ENCODE measurements at places on chromosomes 7 and 10.

GRCh38 chr7:111540199-111540815, 22.0 kb downstream of the IMMP2L start:
- no peaks in the 10 kb centered on the region for H3K36me3 ChIP-seq
- H3K4me1 ChIP-seq: peaks cover 9% of the 10 kb centered on the region
- no peak overlapping the region for H3K4me3 ChIP-seq

GRCh38 chr7:80732630-80733029, 94.2 kb downstream of the CD36 start:
- no peaks in the 10 kb centered on the region for H3K4me1 ChIP-seq
- no peak overlapping the region for H3K4me3 ChIP-seq
- H3K27me3 ChIP-seq: no peaks in the 10 kb centered on the region
- peak; percentile 10 for DNase-seq

DNA sequence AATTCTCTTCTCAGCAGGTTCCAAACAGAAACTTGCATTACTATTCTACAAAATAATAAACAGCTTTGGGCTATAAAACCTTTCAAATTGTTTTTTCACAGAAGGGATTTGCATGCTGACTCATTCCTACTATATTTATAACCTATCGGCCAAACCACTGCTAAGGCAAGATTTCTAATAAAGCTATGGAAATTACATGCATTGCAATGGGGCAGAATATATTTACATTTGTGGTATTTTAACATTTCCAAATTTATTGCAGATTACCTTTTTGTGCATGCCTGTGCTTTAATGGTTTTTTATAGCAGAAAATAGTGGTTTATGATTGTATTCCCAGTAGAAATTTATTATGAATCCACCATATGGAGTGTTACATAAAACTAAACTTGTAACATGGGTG, 69.0 kb upstream of the NPVF start:
- no peaks in the 10 kb centered on the region for H3K36me3 ChIP-seq
- no peak overlapping the region for H3K4me3 ChIP-seq
- H3K4me1 ChIP-seq: no peaks in the 10 kb centered on the region
- no peak overlapping the region for H3K27ac ChIP-seq

DNA sequence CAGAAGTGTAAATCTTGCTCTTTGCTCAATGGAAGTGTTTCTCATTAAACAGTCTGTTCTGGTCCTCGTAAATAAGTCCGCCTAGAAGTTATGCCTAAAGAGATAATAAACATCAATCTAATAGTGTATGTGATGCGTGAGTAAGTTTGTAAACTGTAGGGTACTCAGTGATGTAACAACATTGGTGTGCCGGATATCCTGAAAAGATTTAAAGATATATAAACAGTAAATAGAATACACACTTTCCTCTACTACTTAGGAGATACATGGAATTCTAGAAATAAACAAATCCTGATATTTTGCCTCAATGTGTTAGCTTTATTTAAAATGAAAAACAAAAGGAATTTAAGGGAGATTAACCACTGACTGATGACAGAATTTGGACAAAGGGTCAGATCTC, 123.5 kb downstream of the AHR start:
- no peaks in the 10 kb centered on the region for H3K36me3 ChIP-seq
- H3K27me3 ChIP-seq: no peaks in the 10 kb centered on the region
- H3K4me3 ChIP-seq: no peak overlapping the region

DNA sequence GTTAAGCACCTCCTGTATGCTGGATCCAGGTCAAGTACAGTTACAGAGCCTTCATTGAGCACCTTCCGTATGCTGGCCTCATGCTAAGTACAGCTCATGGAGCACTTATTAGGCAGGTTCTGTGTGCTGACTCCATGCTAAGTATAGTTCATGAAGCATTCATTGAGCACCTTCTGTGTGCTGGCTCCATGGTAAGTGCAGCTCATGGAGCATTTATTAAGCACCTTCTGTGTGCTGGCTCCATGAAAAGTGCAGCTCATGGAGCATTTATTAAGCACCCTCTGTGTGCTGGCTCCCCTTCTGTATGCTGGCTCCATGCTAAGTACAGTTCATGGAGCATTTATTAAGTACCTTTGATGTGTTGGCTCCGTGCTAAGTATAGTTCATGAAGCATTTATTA, 30.5 kb downstream of the MMD2 start:
- H3K4me3 ChIP-seq: no peak overlapping the region
- no peaks in the 10 kb centered on the region for H3K4me1 ChIP-seq
- H3K36me3 ChIP-seq: no peaks in the 10 kb centered on the region
- peaks cover 16% of the 10 kb centered on the region for H3K27me3 ChIP-seq

GRCh38 chr10:123999956-124000615, 93.3 kb downstream of the CHST15 start:
- no peak for DNase-seq
- H3K4me3 ChIP-seq: no peak overlapping the region
- H3K4me1 ChIP-seq: peaks cover 54% of the 10 kb centered on the region
- no peaks in the 10 kb centered on the region for H3K36me3 ChIP-seq

GRCh38 chr7:7564323-7564780, 2.3 kb upstream of the MIOS start:
- H3K4me3 ChIP-seq: no peak overlapping the region
- no peaks in the 10 kb centered on the region for H3K36me3 ChIP-seq
- H3K4me1 ChIP-seq: peaks cover 34% of the 10 kb centered on the region
- no peak overlapping the region for H3K27ac ChIP-seq
- H3K27me3 ChIP-seq: no peaks in the 10 kb centered on the region

DNA sequence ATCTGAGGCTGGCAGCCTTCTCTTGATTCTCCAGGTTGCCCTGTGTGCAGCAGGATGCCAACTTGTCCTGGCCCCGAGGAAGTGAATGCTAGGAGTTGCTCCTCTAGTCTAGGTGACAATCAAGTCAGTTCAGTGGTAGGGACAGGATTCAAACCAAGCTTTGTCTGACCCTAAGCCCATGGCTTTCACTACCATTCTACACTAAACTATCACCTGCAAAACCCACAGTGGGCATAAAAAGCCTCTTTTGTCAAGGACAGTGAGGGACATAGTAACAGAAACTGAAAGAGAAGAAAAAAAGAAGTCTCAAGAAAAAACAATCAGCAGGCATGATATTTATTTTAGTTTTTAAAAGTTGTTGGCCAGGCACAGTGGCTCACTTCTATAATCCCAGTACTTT, 33.5 kb downstream of the KCNMA1 start:
- H3K36me3 ChIP-seq: no peaks in the 10 kb centered on the region
- H3K4me1 ChIP-seq: peaks cover 6% of the 10 kb centered on the region
- H3K27me3 ChIP-seq: no peaks in the 10 kb centered on the region
- no peak for DNase-seq
- H3K27ac ChIP-seq: no peak overlapping the region

DNA sequence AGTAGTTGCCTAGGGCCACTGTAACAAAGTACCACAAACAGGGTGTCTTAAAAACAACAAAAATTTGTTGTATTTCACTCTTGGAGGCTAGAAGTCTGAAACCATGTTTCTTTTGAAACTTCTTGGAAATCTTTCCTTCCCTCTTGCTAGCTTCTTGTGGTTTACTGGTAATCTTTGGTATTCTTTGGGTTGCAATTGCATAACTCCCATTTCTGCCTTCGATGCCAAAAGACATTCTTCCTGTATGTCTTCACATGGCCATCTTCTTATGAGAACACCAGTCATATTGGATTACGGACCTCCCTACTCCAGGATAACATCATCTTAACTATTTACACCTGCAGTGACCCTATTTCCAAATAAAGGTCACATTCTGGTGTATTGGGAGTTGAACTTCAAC, 357.4 kb downstream of the PPP1R3A start:
- H3K4me1 ChIP-seq: no peaks in the 10 kb centered on the region
- H3K36me3 ChIP-seq: no peaks in the 10 kb centered on the region
- H3K27ac ChIP-seq: no peak overlapping the region
- DNase-seq: no peak
- no peak overlapping the region for H3K4me3 ChIP-seq

GRCh38 chr10:133130602-133131001, 29.4 kb upstream of the KNDC1 start:
- H3K27me3 ChIP-seq: peaks cover 6% of the 10 kb centered on the region
- H3K27ac ChIP-seq: no peak overlapping the region
- no peaks in the 10 kb centered on the region for H3K36me3 ChIP-seq
- DNase-seq: no peak
- H3K4me3 ChIP-seq: no peak overlapping the region

DNA sequence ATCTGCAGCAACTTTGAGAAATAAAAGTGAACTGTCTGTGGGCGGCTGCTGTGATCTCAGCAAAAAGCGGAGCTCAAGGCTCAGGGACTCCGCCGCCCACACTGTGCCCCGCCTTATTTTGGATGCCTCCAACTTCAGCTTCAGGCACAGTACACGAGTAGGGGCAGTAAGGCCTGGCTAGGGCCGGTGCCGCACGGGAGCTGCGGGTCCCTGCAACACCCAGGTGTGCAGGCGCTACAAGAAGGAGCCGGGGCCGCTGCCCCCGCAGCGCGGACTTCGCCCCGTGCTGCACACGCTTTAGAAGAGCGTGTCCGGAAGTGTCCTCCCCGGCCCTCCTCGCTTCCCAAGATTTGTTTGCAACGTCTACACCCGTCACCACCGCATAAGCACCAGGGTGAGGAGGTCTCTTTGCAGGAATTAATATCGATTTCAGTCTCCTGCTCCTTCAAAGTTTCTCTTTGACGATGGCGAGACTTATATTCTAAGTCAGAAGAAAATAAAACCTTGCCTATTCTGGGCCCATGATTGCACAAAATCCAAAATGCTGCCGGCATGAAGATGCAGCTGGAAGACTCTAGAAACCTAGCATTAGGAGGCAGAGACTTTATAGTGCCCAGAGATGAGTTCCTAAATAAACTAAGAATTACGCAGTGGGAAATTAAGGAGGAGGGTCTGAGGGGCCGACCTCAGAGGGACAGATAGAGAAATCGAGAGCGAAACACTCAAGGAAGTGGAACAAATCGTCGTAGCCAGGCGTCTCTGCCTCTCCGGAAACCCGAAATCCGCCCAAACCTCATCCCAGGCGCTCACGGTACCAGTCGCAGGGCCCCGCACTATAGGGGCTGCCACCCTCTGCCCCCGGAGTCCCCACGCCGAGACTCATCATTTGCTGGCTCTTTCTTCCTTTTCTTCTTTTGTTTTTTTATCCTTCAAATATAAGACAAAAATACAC, 6.4 kb downstream of the VAX1 start:
- H3K4me3 ChIP-seq: no peak overlapping the region
- H3K27me3 ChIP-seq: peaks cover 11% of the 10 kb centered on the region
- no peak overlapping the region for H3K27ac ChIP-seq
- DNase-seq: no peak
- no peaks in the 10 kb centered on the region for H3K36me3 ChIP-seq
- peaks cover 10% of the 10 kb centered on the region for H3K4me1 ChIP-seq

GRCh38 chr7:143015926-143016490, 10.9 kb downstream of the OR9A2 start:
- H3K4me1 ChIP-seq: no peaks in the 10 kb centered on the region
- no peaks in the 10 kb centered on the region for H3K36me3 ChIP-seq
- no peaks in the 10 kb centered on the region for H3K27me3 ChIP-seq
- no peak overlapping the region for H3K4me3 ChIP-seq

DNA sequence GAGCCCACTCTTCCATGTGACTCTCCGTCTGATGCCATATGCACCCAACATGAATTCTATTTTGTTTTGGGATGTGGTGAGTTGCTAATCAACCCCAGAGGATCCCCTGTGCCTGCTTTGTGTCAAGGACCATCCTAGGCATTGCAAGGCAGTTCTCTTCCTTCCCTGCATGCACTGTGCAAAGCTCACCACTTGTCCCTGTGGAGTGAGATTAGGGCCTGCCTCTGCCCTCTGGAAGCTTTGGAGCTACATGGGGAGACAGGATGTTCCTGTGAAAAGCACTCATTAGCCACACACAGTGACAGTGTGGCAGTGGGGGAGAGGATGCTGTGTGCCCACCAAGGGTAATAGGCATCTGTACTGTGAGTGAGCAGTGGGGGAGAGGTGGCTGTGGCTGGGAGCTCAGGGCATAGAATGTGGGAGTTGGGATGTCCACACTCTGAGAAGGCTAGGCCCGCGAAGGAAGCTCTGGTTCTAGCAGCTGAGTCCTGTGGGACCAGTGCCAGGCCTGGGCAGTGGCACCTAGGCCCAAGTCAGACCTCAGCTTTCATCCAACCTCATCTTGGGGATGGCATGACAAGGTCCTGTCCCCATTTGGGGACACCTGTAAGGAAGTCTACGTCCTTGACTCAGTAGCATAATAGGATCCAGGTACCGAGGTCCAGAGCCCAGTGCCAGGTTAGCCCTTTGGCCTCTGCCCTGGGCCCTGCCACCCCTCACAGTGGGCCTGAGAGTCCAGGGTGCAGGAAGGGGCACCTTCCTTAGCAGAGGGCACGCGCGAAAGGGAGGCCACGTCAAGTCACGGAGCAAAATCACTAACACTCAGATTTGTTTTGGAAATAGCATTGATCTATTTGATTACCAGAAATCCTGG, 6.6 kb downstream of the ADRA2A start:
- no peak overlapping the region for H3K27ac ChIP-seq
- no peak overlapping the region for H3K4me3 ChIP-seq
- no peaks in the 10 kb centered on the region for H3K27me3 ChIP-seq
- DNase-seq: no peak

- peaks cover 9% of the 10 kb centered on the region for H3K4me1 ChIP-seq
- H3K27me3 ChIP-seq: no peaks in the 10 kb centered on the region
- no peak overlapping the region for H3K4me3 ChIP-seq
- DNase-seq: no peak
- H3K36me3 ChIP-seq: no peaks in the 10 kb centered on the region
Observed at GRCh38 chr7:43856996-43857395, 12.3 kb downstream of the MRPS24 start.

- H3K4me1 ChIP-seq: no peaks in the 10 kb centered on the region
- no peak overlapping the region for H3K27ac ChIP-seq
- DNase-seq: no peak
- H3K4me3 ChIP-seq: no peak overlapping the region
Observed at GRCh38 chr7:28807396-28807994, 150.6 kb downstream of the TRIL start.

- no peak overlapping the region for H3K27ac ChIP-seq
- DNase-seq: no peak
- H3K27me3 ChIP-seq: peaks cover 13% of the 10 kb centered on the region
- no peaks in the 10 kb centered on the region for H3K4me1 ChIP-seq
- no peaks in the 10 kb centered on the region for H3K36me3 ChIP-seq
Observed at GRCh38 chr7:142337054-142338001, 79.5 kb upstream of the PRSS58 start.

DNA sequence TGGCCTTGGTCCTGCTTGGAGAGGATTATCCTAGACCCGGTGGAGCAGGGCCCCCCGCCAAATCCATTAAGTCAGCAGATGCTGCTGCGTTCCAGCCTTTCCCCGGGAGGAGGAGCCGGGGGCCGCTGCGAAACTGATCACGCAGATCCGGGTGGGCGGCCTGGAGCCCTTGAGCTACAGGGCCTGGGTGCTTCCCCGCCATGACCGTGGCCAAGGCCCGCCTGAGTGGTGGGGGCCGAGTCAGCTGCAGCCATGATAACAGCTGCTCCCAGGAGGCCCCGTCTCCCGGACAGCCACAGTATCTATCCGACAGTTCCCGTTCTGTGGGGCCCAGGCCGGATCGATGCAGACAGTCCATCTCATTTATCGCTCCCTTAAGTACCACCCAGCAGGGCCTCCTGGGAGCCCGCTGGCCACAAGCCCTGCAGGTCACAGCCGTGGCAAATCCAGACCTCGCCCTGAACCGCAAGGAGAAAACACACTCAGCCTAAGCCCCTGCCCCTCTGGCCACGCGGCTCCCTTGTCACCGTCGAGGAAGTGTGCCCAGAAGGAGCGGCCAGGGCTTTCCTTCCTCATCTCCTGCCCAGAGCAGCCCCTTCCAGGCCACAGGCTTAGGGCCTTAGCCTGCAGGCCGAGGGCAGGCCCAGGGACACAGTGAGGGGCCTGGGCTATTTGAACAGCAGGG, 34.4 kb upstream of the SLC29A4 start:
- peaks cover 3% of the 10 kb centered on the region for H3K27me3 ChIP-seq
- H3K4me3 ChIP-seq: no peak overlapping the region
- H3K4me1 ChIP-seq: peaks cover 7% of the 10 kb centered on the region
- no peaks in the 10 kb centered on the region for H3K36me3 ChIP-seq
